Fibroblast of the conjunctiva (primary cell): ENCODE measurements at places on chromosomes 3 and 15.

DNA sequence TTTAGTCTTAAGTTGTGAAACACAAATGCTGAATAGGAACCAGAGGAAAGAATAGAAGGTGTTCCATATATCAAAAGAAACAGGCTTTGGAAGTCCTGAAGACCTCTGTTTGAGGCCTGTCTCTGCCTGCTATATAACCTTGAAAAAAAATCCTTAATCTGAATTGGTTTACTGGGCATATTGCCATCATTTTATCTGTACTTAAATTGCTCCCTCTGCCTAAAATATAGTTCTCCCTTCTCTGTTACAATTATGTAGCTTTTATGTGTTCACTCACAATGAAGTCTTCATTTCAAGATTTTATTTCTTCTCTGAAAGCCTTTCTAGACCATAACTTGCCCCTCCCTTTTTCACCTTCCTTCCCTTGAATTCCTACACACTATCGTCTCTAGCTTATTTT, 21.2 kb downstream of the ARL13B start:
- no peak for DNase-seq

- DNase-seq, result no peak
Measured at GRCh38 chr3:133943639-133944141, 48.0 kb upstream of the RAB6B start.

GRCh38 chr3:153944084-153944483, 177.1 kb upstream of the ARHGEF26 start:
- no peak for DNase-seq

DNA sequence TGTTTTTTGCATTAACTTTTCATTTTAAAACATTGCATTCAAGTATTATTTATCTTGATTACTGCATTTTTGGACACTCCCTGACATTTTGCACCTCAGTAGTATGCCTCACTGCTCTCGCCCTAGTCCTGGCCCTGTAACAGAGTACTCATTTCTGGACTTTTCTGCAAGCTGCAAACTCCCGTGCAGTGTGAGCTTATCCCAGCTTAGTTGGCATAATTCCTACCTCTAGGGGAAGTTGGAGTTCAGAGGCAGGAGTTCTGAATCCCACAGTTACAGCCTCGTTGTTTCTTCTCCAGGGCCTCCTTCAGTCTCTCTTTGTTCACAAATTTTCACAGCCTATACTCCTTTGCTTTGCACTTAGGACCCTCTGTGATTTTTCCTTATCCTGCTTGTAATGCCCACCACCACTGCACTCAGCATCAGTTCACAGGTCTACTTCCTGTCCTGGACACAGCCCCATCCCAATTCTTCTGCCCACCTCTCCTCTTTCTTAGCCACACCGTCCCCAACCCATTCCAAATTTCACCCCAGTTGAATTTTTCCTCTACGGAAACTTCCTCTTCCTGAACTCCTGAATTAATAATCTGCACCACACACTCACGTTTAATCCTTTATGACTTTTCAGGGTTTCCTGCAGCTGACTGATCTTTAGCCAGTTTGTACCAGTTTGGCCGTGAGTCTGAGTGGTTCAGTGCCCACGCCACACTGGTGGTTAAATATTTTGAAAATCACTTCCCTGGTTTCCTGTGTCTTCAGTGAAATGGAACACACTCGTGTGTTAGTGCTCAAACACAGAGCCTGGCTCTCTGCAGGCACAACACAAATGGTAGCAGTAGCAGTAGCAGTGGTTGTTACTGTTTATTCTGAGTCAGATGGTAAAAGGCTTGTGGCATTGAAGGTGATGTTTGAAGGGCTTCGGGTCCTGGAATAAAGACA, 6.3 kb upstream of the CTSH start:
- no peak for DNase-seq

DNA sequence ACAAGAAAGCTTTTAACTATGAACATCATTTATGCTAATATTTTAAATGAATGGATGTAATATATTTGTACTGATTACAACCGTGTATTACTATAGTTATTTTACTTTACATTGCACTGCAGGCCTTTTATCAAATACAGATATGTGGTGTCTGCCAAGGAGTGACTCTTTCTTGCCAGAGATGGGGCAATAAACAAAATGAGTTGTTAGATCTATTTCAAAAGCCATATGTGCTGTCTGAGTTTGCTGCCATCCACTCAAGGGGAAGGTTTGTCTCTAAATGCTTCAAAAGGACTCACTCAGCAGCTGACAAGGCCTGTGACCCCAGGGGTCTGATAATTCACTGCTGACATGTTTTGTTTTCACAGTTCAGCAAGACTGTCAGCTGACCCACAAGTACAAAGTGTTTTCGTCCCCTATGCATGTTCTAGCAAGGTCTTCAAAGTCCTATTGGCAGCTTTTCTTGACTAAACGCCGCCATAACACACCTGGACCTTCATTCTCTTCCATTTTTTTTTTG, 41.3 kb upstream of the ZBED2 start:
- no peak for DNase-seq
